Head of caudate nucleus (tissue), 42 donors: ENCODE measurements at places on chromosomes 6 and 20.
A peak's percentile ranks its signal among the peaks of the same experiment; 100 is the strongest.

DNA sequence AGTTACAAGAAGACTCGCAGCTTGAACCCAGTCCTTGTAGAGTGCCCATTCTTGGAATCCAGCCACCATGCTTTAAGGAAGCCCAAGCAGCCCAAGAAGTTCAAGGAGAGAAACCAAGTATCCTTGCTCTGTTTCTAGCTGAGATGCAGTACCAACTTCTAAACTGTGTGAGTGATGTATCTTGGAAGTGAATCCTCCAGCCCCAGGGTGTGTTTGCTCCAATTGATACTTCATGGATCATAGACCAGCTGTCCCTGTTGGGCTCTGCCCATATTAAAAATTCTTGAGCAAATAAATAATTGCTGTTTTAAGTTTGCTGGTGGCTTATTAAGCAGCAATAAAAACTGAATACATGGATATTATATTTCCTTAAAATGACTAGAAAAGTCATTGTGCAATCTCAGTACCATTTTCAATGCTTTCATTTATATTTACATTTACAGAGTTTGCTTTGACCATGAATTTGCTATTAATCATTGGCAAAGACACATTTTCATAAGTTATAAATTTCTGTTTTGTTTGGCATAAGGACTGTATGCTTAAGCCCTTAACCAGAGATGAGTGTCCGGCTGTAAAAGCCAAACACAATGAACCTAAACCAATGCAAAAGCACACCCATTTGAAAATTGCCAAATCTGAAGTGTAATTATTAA is 9.2 kb downstream of the SPTLC3 start:
- DNase-seq, result no peak

- DNase-seq, result peak; percentile 76
Measured at GRCh38 chr20:37915800-37916570, 13.1 kb downstream of the VSTM2L start.

GRCh38 chr6:26246553-26246952 is 118.4 kb upstream of the BTN3A2 start:
- DNase-seq, result no peak

- DNase-seq, result no peak
Measured at GRCh38 chr6:34478796-34479195, 12.9 kb downstream of the PACSIN1 start.

DNA sequence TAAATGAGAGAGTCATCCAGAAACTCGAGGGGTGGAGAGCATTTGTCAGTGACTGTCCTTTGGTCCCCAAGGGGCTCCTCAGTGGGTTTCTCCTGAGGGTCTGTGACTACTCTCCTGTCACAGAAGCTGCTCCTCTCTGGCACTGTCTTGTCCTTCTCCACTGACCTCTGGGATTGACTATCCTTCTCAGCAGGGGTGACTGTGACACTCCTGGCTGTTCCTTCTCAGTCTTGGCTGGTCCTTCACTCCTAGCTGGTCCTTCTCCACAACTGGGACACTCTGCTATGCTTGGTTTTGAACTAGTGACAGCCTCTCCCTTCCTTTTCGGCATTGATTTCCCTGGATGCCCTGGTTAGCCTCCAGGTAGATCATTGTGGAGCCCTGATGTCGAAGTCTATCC is 33.5 kb downstream of the DYNLT1 start:
- no peak for DNase-seq

DNA sequence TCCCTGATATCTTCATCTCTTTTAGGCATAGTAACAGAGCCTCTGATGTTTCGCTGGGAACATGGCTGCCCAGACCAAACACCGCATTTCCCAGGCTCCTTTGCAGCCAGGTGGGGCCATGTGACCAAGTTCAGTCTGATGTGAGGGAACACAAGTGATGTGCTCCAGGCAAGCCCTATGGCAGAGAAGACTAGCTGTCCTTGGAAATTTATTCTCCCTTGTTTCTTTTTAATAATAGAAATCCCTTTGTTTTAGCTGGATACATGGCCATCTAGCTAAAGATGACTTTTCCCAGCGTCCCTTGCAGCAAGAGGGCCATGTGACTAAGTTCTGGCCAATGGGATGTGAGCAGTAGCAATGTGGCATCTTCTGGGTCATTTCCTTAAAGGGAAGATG is 30.8 kb downstream of the SLC2A10 start:
- no peak for DNase-seq

DNA sequence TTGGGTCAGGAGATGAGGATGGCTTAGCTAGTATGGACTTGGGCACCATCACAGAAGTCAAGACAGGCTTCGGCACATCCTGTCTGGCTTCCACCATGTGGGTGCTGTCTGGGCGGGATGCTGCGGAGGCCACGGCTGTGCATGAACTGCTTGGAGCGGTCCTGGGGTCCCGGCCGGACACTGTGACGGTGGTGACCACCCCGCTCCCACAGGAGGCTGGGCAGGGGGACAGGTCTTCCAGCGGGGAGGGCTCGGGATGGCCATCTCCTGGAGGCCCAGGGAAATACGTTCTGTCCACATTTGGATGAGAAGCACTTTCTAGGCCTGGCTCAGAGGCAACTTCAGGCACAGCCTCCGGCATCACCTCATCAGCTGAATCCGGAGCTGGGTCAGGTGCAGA is 32.1 kb upstream of the TCFL5 start:
- DNase-seq, result no peak

DNA sequence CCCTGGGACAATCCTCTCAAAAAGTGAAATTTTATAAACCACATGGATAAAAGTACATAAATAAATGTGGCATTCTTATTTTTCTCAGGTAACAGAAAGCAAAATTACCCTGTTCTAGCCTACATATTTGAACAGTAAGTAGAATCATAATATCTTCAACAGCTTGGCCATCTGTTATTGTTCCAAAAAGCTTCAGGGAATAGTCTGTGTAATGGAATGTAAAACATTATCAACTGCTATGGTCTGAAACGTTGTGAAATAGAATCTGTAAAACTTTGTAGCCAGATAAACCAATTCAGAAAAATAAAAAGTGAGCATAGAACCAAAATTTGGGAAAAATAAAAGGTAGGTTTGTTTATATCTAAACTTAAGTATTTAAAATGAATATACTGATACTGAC is 114.7 kb downstream of the THEMIS start:
- DNase-seq, result no peak

DNA sequence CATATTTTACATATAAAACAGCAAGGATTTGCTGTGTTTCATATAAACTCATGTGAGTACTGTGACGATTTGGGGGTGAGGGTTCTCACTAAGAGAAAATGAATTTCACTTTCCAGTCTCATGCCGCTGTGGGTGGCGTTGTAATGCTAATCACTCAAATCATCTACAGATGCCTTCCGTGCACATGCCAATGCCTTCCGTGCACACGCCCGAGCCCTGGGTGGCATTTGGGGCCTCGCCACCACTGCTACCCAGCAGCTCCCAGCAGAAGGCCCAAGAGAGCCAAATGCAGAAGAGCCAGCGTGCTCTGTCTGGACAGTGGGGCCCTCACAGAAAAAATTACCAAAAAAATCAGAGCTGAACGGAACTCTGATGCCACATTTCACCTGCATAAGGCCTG is 53.7 kb downstream of the WDR27 start:
- DNase-seq, result no peak

DNA sequence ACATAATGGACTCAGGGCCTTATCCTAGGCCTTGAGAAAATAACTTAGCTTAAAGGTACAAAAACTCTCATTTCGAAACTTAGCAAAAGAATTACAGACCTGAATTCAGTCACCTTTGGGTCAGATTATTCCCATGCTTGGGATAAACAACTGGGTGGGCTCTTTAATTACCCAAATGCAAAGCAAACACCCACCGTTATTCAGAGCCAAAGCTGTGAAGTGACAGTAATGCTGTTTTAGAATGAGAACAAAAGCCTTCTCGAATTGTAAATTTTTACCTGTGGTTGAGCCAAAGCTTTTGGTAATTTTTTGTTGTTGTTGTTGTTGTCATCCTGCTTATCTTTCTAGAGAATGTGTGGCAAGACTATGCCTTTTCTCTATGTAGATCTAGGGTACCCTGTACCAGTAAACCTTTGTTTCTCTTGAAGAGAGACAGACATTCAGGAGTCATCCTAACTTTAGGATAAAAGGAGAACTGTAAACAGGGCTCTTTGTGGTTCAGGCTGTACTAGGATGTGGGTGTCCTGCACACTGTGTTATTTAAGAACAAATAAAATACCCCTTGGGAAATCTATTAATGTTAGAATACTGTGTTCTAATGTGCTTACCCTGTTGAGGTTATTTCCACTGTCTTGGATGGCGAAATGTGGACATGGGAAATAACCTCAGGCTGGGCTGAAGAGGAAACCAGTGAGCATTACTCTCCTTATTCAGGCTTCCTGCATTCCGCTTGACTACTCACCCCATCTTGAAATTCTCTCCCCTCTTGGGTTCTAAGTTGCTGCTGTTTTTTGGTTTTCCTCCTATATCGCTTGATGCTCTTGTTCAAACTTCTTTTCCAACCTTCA is 480.7 kb downstream of the CD83 start:
- DNase-seq, result no peak

DNA sequence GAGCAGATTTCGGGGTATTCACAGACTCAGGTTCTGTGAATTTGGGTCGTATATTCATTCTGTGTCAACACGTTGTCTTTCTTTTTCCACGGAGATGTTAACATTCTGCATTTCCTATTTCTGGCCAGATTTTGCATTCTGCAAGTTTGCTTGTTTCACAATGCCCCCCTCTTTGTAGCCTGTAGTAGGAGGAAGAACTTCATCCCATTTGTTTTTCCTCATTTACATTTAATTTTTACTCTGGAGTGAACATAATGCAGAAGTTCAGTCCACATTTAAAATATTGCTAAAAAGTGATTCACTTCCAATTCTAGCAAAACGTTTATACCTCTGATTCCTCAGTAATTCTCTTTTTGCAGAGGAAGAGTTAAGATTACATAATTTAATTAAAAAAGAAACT is 12.9 kb downstream of the TAGAP start:
- DNase-seq, result no peak

- no peak for DNase-seq
Measured at GRCh38 chr6:31007694-31008093, 2.6 kb upstream of the MUC22 start.

DNA sequence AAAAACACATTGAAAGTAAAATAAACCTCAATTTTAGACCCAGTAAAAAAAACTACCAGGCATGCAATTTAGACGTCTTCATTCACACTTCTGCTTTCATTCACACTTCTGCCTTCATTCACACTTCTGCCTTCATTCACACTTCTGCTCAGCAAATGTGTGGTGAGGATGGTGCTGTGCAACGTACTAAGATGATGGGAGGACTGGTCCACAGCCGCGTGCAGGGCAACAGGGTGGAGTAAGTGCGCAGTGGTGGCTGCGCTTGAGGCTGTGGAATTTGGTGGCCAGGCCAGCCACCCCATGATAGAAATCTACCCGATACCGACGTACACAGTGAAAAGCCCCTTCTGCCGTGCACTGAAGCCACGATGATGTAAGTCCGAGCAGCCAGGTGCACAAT is 114.3 kb upstream of the CD93 start:
- no peak for DNase-seq

DNA sequence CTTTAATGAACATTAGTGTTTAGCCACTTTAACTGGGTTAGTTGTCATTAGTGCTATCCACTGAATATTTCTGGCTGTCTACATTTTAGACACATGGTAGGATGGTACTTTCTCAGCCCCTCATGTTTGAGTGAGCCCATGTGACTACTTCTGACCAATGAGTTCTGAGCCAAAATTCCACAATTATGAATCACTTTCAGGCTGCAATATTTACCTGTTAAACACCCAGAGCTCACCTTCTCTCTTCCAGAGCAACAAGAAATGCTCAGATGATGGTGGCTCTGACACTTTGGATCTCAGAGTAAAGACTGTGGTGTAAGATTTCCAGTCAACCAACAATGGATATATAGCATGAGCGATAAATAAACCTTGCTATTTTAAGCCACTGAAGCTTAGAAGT is 24.8 kb downstream of the SPACA1 start:
- no peak for DNase-seq

- DNase-seq, result no peak
Measured at GRCh38 chr6:89736893-89737292, 82.7 kb downstream of the MDN1 start.

DNA sequence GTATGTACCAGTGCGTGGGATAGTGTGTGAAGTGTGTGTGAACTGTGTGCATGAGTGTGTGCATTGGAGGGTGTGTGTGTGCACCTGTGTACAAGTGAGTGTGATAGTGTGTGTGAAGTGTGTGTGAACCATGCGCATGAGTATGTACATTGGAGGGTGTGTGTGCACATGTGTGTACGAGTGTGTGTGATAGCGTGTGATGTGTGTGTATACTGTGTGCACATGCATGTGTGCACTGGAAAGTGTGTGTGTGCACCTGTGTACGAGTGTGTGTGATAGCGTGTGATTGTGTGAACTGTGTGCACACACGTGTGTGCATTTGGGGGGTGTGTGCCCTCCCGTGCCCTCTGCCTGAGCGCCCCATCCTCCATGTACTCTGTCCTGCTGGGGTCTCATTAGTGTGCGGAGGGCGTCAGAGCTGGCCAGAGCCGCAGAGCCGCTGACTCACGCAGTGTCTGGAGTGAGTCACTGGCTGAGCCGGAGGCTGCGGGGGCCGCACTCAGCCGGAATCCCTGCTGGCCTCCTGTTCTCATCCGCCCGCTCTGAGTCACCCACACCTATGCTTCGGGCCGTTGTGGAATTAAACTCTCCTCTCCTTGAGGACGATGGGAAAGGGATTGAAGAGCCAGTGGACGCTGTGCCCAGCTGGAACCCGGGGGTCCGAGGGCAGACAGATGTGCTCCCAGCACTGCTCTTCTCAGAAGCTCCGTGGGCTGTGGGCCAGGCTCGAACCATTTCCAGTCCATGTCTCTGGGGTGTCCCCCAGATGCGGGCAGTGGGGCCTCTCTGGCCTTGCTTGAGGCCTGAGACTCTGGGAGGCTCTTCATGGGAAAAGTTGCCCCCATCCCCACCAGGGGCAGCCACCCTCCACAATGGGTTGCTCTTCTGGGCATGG is 27.3 kb upstream of the STX16 start:
- peak; percentile 68 for DNase-seq

DNA sequence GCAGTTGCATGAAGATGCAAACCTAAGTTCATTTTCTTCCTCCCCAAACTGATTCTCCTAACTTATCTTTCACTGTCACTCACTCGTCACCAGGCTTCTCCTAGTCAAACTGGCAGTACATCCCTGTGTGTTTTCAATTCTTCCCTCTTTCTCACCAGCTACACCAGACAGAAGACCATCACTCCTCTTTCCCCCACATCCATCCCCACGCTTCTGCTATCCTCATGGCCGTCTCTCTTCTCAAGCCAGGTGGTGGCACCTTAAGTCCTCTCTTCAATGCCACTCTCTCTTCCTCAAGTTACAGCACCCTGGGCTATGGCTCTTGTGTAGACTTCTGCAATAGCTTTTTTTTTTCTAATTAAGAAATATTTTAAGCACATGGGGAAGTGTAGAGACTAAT is 14.4 kb upstream of the TREM2 start:
- no peak for DNase-seq

DNA sequence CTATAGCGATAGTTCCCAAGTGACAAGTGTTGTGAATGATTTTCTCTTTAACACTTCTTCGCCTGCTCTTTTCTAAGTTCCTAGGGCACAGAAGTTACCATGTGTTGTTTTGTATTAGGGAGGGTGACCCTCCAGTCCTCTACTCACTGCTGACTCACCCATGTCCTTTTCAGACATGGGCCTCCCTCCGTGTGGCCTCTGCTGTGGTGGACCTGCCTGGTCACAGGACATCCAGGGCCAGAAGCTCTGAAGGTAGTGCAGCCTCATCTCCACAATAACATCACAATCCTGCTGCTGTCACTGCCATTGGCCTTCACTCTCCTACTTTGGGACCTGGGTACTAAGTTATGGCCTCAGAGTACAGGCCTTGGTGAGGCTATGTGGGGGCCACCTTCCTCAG is 87.1 kb upstream of the TNFAIP3 start:
- DNase-seq, result no peak

- peak; percentile 49 for DNase-seq
Measured at GRCh38 chr6:33583591-33584155, 3.6 kb upstream of the BAK1 start.

- no peak for DNase-seq
Measured at GRCh38 chr6:167452338-167453081, 127.6 kb downstream of the TTLL2 start.
